ENCODE measurements at places on chromosomes 2 and 18.

DNA sequence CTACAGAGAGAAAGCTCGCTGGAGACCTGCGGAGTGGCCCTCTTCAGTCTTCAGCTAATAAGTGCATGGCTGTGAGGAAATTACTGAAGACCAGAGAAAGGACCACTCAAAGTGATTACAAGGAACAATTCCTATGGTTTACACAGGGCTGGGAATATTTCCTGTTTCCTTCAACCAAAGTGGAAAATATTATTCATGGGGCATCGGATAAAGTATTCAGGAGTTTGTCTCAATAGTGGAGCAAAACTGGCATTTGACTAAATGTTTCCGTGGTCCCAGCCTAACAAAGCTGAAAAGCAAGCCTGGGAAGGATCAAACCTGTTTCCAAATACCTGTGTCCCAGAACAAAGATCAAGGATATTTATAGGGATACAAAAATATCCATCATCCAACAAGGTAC lies 32.0 kb upstream of the CNGA3 start:
- no peak for DNase-seq

DNA sequence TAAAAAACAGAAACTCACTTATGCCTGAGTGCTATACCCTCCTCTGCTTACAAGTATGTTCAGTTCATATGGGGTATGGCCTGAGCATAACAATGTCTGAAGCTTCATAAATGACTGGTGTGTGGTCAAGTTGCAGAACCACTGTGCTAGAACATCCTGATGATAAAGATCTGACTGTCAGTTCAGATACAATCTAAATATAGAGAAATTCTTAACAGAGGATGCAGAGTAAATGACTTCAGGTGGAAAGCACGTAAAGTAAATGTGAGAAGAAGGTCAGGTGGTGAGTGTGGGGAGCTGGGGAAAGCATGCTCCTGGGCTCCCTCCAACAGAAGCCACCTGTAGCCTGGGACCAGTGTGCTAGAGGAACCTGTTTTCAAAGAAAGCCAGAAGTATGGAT lies 926.2 kb downstream of the TSN start:
- DNase-seq, result no peak

DNA sequence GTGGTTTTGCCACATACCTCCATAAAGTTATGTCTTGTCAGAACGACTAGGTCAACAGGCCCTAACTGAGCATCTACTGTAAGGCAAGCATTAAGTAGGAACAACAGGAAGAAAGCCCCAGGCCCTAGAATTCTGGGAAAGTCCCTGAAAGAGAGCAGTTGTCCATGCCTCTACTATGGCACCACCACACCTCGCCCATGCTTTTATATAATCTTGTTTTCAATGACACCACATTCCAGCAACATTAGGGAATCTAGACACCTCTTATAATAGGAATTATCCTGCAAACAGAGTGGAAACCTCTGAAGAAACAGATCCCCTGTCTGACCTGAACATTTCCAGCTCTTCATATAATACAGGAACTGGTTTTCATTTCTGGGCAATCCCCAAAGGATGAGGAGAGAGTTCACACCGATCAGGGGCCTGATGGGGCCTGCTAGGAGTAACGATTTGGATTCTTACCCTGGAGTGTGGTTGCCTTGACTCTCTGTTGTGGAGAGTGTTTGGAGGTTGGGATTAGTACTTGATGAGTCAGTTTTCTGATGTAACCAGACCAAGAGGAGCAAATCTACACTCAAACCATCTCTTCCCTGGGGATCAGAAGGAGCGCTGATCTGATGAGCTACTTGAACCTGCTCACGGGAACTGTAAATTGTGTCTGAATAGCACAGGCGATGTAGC lies 31.9 kb upstream of the CEP68 start:
- no peak for DNase-seq

GRCh38 chr2:141068053-141068682 lies 1062.6 kb downstream of the LRP1B start:
- no peak for DNase-seq

DNA sequence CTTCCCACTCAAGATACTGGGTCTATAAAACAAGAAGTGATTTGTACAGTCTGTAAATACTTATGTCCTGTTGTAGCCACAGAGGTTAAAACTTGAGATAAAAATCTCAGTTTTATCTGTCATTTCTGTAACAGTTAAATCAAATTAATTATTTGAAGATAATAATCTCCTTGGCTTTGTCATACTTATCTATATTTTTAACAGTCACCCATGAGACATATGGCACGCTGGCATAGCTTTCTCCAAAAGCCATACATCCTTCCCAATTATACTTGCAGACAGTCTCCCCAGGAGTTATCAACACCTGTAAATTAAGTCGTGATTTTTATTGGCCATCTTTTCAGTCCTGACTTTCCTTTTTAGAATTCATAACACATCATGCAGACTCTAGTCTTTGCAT lies 68.9 kb upstream of the UNC80 start:
- no peak for DNase-seq

Measured in stimulated activated CD8-positive, alpha-beta memory T cell treated with anti-CD3 and anti-CD28 coated beads, Interleukin-15, amount 100 ng/mL, for 24 hours (primary cell).